ENCODE measurements at places on chromosomes 6 and 20.

DNA sequence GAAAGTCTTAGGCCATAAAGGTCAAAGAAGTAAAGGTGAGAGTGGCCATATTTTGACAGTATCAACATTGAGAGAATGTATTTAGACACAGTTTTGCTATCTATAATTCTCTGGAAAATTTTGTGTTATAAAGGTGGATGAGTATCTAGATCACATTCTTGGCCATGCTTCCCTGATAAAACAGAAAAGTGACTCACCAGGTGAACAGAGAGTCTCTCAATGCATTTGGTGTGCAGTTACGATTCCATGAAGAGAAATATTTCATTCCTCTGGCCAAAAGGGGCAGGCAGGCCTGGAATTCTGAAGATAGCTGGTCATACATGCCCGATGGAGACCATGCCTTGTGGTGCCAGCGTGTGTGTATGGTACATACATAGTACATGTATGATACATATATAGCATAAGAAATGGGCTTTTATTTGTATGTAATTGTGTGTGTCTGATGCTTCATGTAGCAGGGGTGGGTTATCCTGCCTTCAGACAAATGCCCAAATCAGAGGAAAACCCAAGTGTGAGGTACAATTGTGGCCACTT, 164.0 kb downstream of the SOBP start:
- DNase-seq = no peak

GRCh38 chr6:113829696-113830045, 27.5 kb upstream of the MARCKS start:
- no peak for DNase-seq

DNA sequence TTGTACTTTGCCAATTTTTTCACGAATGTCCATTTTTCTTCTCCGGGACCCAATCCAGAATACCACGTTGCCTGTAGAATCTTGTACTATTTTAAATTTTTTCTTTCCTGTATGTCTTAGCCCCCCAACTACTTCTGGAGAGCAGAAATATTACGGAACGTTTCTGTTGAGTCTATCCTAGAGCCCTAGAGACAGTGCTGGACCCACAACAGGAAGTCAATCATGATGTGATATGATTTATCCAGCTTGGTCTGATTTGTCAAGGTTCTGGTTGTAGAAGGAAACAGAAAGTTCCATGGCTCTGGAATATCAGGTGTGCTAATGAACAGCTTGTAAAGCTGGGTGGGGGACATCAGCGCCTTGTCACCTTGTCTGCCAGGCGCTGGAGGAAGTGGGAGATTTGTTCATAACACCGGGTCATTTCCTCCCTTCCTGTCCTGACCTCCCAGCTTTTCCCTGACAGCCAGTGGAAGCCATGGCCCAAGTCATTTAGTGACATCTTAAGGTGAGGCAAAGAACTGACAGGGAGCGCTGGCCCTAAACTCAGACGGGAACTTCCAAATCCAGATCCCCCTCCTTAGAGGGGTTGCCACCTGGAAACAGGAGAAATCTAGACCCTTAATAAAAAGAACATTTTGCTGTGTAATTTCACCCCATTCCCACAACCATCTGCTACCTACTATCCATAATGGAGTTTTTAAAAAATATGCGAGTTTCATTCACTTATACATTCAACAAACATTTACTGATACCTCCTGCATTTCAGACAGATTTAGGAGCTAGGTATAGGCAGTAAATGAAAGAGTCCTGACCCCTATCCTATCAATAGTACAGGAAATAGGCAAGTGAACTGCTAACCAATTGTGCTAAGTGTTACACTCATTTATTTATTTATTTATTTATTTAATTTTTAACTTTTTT, 130.5 kb downstream of the ZFP64 start:
- no peak for DNase-seq

DNA sequence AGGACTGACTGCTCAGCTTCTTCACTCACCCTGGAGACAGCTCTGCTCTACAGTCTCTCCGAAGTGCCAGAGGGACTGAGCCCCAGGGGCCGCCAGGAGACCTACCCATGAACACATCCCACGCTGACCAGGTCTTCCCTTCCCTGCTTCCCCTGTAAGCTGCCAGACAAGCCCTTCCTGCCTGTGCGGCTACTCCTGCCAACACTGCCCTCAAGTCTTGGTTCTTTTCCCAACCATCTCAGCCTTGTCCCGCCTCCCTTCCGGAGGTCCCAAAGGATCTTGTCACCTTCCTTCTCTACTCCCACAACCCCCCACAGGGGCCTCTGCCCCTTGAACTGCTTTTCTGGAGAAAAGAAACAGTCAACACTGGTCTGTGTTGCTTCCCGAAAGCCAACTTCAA, 15.0 kb downstream of the CPNE5 start:
- no peak for DNase-seq

- no peak for DNase-seq
Observed at GRCh38 chr6:31734821-31735406, 1.4 kb downstream of the CLIC1 start.

- DNase-seq = no peak
Observed at GRCh38 chr6:139449611-139450000, 75.2 kb upstream of the CITED2 start.

DNA sequence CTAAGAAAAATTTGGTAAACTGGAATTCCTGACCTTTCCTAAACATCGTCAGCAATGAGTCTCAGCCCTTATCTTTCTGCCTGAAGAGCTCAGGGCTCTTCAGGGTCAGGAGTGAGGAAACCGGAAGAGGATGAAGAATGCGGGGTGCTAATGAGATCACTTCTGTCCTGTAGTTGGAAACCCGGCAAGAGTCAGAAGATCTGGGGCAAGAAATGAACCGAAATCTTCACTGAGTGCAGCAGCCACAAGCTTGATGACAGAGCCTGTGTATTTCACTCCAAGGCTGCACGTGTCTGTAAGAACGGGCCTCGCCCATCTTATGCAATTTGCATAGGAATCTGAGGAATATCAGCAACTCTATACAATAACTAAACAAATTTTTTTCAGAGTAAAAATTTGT, 60.4 kb upstream of the QKI start:
- DNase-seq = no peak

GRCh38 chr6:167670938-167671338, 155.8 kb upstream of the AFDN start:
- DNase-seq = no peak

GRCh38 chr20:41222296-41222695, 85.0 kb downstream of the PLCG1 start:
- no peak for DNase-seq

- DNase-seq = no peak
Observed at GRCh38 chr20:48025051-48025515, 239.8 kb upstream of the SULF2 start.

- no peak for DNase-seq
Observed at GRCh38 chr6:168186438-168186837, 107.4 kb upstream of the FRMD1 start.

DNA sequence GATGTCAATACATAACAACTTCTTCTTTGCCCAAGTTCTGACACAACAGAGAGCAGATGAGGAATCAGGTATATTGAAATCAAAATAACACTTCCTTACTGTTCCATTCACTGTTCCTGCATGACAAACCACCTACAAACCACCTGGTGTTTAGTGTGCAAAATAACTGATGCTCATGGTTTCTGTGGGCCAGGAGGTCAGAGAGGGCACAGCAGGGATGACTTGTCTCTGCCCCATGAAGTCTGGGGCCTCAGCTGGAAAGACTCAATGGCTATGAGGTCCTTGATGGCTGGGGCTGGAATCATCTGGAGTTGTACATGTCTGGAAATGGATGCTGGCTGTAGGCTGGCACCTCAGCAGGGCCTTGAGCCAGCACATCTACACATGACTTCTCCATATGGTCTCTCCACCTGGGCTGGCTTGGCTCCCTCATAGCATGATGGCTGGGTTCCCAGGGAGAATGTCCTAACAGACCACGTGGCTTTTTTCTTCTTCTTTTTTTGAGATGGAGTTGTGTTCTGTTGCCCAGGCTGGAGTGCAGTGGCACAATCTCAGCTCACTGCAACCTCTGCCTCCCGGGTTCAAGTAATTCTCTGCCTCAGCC, 7.4 kb upstream of the COX4I2 start:
- DNase-seq = no peak

GRCh38 chr6:87907521-87907920, 140.1 kb upstream of the SPACA1 start:
- DNase-seq = no peak

DNA sequence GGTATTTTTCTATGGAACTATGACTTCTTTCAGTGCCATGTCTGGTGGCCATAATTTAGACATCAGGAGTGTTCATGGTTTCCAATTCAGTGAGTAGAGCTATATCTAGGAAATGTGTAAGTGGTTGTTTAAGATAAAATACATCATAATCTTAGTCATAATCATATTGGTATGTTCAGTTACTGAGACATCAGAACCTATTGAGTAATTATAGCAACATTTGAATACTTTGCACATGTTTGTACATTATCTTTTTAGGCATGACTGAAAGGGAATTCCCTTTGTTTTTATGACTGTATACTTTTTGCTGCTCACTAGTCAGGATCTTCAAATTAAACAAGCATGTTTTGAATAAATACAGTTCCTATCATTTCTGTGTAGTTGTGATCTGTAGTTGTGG, 64.0 kb downstream of the STXBP5 start:
- DNase-seq = no peak

DNA sequence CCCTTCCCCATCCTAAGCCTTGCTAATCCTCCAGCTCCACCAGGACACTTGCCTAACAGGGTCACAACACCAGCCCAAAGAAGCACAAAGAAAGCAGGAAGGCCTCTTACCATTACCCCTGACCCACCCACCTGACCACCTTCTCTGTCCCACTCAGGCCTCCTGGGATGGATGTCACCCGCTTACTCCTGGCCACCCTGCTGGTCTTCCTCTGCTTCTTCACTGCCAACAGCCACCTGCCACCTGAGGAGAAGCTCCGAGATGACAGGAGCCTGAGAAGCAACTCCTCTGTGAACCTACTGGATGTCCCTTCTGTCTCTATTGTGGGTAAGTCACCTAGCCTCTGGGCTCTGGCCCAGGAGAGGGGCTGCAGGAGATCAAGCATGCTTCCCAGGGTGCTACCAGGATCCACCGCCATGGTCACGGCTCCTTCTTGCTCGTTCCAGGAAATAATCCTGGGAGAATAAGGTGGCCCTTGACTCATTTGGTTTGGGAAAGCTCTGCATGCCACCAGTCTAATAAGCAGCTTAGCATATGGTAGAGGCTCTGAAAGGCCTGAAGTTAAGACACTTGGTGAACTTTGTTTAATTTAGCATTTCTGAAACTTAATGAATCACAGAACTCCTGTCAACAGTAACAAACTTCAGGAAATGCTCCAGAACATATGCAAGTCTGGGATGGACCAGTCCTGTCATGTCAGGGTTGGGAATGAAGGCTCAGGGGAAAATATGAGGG, 19.2 kb downstream of the ASIP start:
- no peak for DNase-seq

- DNase-seq = no peak
Observed at GRCh38 chr6:151481786-151482185, 12.0 kb upstream of the CCDC170 start.

DNA sequence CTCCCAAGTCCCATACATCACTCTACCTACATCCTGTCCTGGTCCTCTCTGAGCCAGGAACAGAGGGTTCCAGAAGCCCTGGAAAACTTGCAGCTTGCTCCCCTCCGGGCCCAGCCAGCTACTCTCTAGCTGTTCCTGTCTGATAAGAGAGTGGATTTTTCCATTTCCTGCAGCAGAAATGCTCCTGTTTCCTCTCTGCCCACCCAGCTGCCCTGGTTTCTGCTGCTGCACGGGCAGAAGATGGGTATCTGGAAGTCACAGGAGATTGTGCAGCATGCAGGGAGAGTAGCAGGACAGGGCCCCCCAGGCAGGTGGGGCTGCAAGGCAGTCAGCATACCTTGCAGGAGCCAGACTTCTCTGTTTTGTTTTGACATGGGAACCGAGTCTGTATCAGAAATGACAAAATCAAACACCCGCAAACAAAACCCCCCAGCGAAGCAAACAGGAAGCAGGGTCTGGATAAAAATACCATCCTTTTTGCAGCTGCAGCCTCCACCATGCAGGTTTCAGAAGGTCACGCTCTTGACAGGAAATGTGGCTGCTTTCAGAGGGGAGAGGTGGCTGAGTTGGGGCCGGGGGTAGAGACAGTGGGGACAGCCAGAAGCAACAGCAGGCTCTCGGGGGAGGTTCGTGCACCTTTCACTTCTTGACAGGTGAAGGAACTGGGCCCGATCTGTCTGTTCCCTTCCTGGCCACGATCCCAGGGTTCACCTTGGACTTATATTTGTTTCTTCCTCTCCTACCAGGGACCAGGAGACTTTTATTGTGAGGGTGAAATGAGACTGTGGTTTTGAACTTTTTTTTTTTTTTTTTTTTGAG, 50.8 kb upstream of the FAM83D start:
- DNase-seq = no peak

DNA sequence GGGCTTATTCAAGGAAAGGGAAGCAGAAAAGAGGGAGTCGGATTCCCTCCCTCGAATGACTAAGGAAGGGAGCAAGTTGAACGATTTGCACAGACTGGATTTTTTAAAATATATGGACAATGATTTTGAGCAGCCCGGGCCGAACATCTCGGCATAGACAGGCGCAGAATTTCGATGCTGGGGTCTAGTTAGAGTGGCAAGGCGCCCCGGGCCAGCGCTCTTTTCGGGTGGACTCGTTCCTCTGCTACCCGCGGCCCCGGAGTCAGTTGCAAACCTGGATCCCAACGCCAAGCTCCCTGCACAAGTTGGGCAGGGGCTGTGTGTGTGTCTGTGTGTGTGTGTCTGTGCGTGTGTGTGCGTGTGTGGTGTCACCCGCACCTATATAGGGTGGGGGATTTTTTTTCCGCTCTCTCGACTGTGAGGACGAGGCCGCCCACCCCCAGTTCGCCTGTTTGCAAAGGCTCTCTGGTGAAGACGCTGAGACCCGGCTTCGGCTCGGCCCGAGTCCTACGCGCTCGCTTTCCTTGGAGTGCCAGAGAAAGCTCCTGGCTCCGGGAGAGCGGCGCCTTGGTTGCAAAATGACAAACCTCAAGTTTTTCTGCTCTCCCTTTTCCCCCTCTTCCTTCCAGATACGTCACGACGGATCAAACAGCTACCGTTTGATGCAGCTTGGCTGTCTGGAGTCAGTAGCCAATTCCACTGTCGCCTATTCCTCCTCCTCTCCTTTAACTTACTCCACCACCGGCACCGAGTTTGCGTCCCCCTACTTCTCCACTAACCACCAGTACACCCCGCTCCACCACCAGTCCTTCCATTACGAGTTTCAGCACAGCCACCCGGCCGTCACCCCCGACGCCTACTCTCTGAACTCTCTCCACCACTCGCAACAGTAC, 1.4 kb downstream of the TFAP2D start:
- DNase-seq = no peak
